ENCODE measurements at places on chromosomes 16 and 17.

DNA sequence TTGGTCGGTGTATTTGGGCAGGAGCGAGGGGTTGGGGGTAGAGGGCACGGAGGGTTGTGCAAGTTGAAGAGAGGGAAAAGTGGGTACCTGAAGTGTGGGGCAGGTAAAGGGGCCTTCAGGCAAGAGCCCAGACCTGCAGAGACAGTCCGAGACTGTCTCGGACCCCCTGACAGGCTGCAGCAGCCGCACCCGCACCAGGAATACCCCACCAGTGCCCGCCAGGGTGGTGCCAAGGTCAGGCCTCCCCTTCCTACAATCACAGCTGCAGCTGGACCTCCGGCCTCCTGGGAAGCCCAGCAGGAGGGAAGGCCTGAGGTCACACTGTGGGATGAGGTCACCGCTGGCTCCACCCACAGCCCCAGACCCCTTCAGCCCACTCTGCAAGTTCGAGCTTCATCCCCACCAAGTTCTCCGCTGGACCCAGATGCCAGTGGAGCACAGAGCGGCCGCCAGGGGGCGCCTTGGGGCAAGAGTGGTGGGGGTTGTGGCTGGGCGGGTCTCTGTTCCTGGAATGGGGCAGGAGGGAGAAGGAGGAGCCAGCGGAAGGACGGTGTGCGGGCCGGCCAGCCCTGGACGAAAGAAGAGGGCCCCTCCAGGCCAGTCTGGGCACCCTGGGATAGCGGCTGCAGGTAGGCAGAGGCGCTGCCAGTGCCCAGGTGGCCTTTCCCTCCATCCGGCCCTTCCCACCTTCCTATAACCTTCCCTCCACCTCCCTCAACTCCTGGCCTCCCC, at the start of gene HSD3B7:
Gene HSD3B7 (plus strand): TSS at position 539 of the 732 bp plus-strand sequence. CDS start 452 bp downstream, outside the sequence.
- DNase-seq, result peak; percentile 93

DNA sequence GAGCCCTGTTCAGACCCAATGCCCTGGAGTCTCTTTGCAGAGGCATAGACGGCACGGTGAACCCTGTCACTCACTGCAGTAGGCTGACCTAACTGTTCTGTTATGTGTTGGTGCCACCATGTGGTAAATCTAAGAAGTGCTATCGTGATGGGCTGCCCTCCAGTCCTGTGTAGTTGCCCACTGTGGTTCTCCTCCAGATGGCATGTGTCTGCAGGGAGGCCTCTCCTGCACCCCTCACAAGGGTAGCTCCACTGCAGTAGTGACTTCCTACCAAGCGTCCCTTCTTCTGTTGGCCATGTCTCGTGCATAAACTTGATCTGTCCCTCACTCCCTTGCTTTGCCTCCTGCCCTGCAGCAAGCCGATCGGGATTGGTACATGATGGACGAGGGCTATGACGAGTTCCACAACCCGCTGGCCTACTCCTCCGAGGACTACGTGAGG, 5.8 kb downstream of the DHX38 start:
- peak; percentile 34 for DNase-seq

DNA sequence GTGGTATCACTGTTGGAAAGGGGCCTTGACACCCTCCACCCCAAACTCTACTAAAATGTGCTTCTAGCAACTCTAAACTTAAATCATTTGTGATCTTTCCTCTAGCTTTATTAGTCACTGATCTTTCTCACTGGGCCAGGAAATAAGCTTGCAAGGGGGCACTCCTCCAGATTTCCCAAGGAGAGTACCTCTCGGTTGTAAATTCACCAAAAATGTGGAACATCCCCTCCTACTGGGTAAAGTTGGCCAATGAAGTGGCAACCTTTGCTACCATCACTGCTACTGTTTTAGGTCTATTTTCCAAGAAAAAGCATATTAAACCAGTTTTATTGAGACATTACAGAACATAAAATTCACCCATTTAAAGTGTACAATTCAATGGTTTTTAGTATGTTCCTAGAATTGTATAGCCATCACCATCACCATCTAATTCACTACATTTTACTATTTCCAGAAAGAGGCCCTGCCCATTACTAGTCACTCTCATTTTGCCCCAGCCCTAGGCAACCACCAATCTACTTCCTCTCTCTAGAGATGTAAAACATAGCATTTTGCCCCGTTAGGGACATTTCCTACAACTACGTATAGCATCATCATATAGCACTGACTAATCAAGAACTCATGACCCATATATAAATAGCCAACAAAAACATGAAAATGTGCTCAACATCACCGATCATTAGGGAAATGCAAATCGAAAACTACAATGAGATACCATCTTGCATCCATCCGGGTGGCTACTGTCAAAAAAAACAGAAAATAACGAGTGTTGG, 44.6 kb upstream of the ADCY9 start:
- DNase-seq, result no peak

DNA sequence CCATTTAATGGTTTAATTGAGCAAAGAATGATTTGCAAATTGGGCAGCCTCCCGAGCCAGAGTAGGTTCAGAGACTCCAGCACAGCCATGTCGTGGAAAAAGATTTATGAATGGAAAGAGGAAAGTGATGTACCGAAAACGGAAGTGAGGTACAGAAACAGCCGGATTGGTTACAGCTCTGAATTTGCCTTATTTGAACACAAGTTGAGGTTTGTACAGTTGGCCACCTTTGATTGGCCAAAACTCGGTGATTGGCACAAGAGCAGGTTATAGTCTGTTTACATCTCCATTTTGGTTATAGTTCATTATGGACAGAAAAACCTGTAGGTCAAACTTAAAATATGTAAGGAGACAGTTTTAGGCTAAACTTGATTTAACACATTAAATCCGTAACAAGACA, 44.5 kb downstream of the TENT4B start:
- no peak for DNase-seq

DNA sequence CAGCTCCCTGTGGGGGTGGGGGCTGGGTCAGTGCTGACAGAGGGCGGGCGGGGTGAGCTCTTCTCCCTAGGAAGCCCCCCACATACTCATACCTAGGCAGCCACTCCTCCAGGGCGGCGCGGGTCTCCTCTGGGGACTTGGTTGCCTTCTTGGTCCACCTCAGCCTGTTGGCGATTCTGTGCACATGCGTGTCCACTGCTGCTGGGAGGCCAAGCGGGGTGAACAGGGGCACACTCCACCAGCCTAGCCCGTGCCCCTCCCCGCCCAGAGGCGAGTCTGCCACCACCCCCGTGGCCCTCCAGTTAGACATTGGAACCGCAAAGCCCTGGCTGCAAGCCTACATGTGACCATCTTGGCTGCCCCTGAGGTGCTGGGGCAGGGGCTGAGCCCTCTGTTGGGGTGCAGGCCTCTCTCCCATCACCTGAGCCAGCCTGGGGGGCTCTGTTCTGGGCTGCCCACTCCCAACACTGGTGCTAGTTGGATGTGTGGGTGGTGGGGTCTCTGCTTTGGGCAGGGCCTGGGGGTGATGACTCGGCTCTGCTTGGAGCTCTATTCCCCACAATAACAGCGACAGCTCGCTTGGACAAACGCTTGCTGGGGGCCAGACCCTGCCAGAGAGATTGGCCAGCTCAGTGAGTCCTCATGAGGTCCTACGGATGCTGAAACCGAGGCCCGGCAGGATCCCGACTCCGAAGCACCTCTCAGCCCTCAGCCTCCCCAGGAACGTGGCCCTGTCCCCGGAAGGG, 7.4 kb downstream of the NTHL1 start:
- no peak for DNase-seq

DNA sequence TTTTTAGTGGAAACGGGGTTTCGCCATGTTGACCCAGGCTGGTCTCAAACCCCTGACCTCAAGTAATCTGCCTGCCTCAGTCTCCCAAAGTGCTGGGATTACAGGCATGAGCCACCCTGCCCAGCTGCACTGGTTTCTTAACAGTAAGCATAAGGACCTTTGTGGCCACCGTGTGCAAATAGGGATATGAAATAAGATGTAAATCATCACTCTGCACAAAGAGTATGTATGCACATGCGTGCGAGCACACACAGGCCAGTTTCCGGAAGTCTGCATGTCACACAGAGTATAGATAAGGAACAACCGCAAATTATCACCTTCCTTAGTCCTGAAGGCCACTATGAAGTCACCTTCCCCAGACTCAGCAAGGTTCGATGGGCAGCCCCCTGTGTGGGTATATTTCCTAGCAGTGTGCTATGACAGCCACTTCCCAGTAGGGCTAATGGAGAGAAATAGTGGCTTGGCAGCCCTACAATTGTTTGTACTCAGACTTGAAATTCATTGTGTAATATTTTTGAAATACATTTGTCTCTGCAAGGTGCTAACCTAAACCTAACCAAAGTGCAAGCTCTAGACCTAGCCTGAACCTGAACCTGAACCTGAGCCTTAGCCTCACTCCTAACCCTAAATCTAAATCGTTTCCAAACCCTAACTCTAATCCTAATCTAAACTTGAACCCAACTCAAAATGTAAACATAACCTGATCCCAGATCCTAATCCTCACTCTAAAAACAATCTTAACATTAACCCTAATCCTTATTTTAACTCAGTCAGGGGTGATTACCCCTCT, 48.4 kb upstream of the SKAP1 start:
- DNase-seq, result no peak

GRCh38 chr17:7250695-7251627, 573 bp downstream of the CTDNEP1 start:
- DNase-seq, result no peak

- DNase-seq, result no peak
Measured at GRCh38 chr16:58584831-58585505, 44.7 kb downstream of the CNOT1 start.

GRCh38 chr16:66357523-66357928, 9.0 kb upstream of the CDH5 start:
- peak; percentile 62 for DNase-seq

DNA sequence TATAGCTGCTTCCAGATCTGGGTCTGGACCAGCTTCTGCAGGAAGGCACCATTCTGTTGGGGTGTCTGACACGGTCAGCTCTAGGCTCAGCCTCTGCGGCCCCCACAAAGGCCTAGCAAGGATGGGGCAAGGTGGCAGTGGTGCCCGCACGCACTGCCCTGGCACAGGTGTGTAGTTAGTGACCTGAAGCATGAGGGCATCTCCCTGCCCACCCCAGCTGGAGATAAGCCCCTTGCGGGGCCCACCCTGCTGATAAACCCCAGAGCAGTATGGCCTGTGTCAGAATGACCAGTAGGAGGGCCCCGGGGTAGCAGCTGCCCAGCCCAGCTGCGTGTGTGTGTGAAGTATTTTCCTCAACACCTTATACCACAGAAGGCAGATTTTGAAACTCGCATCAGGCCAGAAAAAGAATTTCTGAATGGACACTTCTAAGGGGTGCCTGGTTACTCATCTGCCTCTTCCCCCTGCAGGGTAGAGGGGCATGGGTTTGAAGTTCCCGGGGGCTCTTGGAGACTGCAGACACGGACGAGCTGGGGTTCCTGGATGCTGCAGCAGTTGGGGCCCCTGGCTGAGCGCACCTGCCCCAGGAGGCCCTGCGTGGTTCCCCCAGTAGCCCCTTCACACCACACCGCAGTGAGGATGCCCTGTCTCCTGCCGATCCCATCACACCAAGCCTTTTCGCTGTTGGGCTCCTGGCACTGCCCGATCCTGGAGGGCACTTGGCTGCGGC, 4.5 kb downstream of the ARHGDIA start:
- no peak for DNase-seq

DNA sequence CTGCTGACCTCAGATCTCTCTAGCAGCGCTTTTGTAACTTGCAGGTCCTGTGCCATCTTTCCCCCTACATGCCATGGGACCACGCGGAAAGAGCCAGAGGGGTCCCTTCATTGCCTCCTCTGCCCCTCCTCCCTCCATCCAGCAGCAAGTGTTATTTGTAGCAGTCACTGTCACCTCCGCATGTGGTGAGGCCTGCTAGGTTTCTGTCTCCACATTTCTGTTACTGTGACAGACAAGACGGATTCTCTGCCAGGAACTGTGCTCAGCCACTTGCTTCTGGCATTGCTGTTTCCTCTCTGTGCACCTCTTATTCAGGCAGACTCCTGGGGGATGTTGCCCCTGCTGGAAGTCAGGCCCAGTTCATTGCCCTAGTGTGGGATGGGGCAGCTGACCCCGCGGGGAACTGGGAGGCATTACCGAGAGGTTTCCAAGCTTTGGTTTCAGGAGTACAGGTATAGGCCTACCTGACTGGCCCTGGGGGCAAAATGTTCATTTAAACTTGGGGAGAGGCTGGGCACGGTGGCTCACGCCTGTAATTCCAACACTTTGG, 61.2 kb downstream of the RAB11FIP4 start:
- DNase-seq, result no peak

Data from heart left ventricle (tissue), 16 donors.